ENCODE measurements at places on chromosomes 13 and 19.
A peak's percentile ranks its signal among the peaks of the same experiment; 100 is the strongest.

- DNase-seq = no peak
These were observed 1315.8 kb downstream of the EFNB2 start for GRCh38 chr13:105219651-105220050.

GRCh38 chr19:35039881-35040825 is 1.4 kb upstream of the HPN start:
- DNase-seq = no peak

DNA sequence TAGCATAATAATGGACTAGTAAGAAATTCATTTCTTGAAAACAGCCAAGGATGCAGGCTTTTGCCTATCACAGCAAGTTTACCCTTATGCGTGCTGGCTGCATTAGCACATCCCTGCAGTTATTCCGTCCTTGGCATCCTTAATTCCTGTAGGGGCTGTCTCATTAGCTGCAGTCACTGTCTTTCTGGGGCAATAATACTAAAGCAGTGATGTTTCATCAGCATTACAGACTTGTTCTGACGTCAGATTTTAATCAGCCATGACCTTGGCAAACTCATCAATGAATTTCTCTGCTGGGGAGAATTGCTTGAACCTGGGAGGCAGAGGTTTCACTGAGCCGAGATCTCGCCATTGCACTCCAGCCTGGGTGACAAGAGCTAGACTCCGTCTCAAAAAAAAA is 103.7 kb downstream of the RXFP2 start:
- no peak for DNase-seq

GRCh38 chr19:18608805-18609716 is 2.5 kb upstream of the CRLF1 start:
- DNase-seq = no peak

- no peak for DNase-seq
These were observed 76.0 kb upstream of the LSM14A start for GRCh38 chr19:34096020-34096915.

DNA sequence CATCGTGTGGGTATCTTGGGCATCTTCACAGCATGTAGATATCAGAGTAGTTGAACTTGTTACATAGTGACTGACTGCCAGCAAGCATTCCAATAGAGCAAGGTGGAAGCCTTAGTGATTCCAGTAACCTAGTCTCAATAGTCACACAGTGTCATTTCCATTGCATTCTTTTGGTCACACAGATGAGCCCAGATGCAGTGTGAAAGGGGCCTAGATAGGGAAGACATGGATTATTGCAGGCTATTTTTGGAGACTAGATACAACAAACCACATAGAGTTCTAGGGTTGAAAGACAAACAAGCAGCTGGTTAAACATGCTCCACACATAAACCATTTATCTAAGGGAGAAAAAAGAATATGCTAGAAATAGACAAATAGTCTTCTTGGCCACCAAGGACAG is 553.5 kb downstream of the DCT start:
- no peak for DNase-seq

GRCh38 chr19:18202778-18203407 is 949 bp downstream of the RAB3A start:
- DNase-seq = no peak

DNA sequence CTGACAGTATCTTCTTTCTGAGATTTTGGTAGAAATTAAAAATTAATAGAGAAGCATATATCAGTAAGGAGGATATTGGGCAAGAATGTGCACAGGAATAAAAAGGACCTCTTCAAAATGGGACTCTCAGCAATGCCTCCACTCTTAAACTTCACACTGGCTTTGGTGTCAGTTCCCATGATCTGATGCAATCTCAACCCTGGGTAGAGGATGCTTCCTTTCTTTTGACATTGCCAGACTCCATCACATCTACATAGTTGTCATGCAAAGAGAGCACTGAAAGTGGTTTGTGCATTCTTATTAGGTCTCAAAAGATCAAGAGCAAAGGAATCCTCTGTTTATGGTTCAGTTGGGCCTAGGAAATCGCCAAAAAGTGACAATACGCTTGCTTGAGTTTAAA is 26.3 kb downstream of the STARD13 start:
- no peak for DNase-seq

- DNase-seq = no peak
These were observed 23.8 kb downstream of the NAXD start for GRCh38 chr13:110638814-110639806.

DNA sequence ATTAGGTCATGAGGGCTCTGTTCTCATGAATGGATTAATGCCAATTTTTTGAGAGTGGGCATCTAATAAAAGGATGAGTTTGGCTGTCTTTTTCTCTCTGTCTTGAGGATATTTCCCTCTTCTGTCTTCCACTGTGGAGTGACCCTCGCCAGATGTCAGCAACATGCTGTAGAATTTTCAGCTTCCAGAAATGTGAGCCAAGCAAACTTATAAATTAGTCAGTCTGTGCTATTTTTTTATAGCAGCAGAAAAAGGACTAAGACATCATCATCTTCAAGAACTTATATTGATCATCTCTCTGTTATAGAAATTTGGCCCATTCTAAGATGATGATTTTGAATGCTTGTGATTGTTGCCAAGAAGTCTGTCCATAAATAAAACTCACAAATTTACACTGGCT is 431.4 kb downstream of the FGF9 start:
- no peak for DNase-seq

- DNase-seq = no peak
These were observed 6.9 kb upstream of the GMIP start for GRCh38 chr19:19650331-19650730.

- DNase-seq = no peak
These were observed 46.0 kb downstream of the USP12 start for GRCh38 chr13:27125357-27126282.

- DNase-seq = no peak
These were observed 130.8 kb downstream of the KDM4B start for GRCh38 chr19:5099701-5100221.

GRCh38 chr13:75946536-75947284 is 310.6 kb downstream of the LMO7 start:
- DNase-seq = peak; percentile 69

GRCh38 chr19:45498411-45499195 is at the start of gene PPM1N:
TSS of gene PPM1N (plus strand) at chr19:45498443. CDS start at chr19:45498473, 30 bp downstream.
- no peak for DNase-seq

DNA sequence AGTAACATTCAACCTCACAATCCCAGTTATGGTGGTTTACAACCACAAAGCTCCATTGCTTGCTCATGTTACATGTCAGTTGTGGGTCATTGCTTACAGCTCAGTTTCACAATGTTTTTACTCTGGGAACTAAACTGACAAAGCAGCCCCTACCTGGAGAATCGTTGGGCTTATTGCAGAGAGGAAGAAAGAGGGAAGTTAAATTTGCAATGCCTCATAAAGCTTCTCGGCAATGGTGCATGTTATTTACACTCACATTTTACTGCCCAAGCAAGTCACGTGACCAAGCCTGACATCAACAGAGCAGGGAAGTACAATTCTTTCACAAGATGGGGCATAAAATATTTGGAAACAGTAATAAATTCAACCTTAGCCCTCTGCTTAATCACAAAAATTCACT is 441.6 kb downstream of the TDRD3 start:
- DNase-seq = no peak

DNA sequence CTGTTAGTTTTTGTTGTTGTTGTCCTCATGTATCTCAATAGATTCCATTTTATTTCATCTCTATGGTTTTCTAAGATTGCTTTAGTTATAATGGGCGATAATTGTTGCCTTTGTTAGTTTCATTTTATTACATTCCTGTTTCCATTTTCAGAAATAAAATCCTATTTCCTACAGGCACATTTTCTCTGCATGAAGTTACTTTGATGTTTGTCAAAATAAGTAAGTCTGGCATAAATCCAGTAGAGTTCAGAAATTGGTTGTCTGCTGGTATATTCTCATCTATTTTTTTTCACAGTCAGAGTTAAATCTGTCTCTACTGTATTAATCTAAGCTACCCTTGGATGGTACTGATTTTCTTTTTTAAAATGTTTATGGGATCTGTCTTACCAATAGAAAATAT is 204.1 kb downstream of the MYO16 start:
- DNase-seq = no peak

DNA sequence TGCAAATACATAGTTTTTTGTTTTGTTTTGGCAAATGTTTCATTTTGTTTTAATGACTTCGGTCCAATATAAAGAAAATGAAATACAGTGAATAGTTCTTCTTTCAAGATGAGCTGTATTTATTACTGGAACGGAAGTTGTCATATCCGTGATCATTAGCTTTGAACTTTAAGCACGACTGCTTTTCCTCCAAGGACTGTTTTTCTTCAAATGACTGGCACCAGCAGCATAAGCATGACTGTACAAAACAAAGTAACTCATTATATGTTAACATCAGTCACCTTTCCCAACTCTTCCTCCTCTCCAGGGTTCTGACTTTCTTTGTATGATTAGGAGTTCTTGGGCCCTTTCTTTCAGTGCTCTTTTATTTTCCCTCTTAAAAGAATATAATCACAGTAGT is 20.5 kb downstream of the EDNRB start:
- no peak for DNase-seq

DNA sequence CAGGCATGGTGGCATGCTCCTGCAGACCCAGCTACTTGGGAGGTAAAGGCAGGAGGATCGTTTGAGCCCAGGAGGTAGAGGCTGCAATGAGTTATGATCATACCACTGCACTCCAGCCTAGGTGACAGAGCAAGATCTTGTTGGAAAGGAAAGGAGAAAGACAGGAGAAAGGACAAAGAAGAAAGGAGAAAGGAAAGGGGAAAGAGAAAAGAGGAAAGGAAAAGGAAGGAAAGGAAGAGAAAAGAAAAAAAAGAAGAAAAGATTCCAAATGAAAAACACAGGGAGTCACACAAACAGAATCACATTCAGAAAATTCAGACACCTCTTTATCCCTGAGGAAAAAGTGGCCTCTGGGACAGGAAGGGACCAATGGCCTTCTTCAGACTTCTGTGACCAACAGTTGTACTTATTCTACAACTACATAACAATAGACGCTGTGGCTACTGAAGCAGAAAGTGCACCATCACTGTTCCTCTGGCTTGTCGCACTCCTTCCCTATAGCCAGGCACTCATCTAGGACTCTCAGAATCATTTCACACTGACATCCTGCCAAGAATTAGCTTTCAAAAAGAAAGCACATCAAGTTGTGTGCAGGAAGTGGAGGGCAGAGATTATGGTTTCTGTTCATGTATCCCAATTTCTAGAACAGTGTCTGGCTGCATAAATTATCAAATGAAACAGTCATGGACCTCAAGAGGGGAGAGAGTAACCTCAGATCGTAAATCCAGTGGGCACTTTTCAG is 5.9 kb downstream of the MTMR6 start:
- no peak for DNase-seq

GRCh38 chr19:5078182-5078581 is 109.3 kb downstream of the KDM4B start:
- no peak for DNase-seq

- no peak for DNase-seq
These were observed 237.5 kb downstream of the COG6 start for GRCh38 chr13:39892721-39893685.

DNA sequence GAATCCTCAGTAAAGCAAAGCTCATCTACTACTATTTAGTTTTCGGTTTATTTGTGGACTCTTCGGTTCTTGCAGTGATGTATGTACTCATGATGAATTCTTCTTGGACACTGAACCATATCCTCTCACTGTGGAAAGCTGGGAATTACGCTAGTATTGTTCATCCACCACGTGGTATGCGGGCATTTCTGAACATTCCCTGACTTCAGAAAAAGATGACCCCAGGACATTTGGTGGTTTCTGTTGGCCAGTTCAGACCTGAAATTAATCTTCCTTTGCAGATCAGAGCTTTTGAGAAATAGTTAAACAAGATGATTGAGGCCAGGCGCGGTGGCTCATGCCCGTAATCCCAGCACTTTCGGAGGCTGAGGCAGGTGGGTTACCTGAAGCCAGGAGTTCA is 25.3 kb upstream of the FBN3 start:
- DNase-seq = no peak

GRCh38 chr13:67238277-67238859 is 8.2 kb upstream of the PCDH9 start:
- no peak for DNase-seq

- no peak for DNase-seq
These were observed 3.4 kb downstream of the C3 start for GRCh38 chr19:6717036-6717435.

DNA sequence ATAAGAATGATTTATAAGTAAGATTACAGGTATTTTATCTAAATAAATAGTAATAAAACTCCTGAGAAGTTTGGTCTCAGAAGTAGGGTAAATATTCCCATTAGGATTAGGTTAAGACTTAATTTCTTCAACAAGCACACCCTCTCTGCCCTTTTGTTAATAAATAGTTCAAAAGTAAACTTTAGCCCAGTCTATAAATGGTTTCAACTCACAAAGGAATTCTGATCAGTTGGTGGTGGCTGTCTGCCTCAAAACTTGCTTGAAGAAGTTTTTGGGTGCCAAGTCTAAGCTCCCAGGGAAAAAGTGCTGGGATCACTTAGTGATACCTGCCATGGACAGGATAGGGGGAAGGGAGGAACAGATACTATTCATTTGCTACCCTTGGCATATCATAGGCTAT is 22.9 kb downstream of the MBNL2 start:
- no peak for DNase-seq

- no peak for DNase-seq
These were observed 98.8 kb upstream of the TMTC4 start for GRCh38 chr13:100773429-100773828.

DNA sequence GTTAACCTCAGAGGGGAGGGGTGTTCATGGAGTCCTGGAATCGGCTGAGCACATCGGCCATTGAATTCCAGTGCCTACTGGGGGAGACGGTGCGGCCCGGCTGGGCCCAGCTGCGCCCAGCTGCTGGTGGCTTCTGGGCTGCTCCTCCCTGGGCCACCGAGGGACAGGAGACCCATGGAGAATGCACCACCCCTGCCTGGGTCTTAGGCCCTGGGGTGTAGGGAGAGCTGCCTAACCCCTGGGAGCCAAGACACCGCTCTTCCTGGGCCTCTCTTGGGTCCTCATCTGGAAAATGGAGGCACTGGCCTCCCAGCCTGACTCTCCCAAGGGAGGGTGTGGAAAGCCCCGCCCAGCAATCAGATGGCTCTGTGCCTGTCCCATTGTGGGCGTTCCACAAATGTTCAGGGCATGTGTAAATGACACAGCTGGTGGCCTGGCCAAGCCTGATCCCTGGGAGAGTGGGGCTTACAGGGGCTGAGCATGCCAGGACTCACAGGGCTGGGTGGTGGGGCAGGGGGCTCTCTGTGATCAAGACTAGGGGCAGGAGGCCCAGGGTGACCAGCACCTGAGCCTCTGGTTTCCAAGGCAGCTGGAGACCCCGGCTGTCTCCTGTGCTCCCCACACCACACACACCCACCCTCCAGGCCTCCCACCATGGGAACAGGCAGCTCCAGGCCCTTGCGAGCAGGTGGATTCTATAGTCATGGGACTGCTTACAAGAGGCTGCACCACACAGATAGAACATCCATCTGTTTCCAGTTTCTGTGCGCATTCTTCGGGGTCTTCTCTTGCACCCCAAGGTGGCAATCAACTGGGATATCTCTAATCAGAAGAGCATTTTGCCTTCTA is 150.9 kb downstream of the URI1 start:
- no peak for DNase-seq

GRCh38 chr19:4971424-4971793 is 2.5 kb downstream of the KDM4B start:
- DNase-seq = no peak
